ENCODE measurements at places on chromosomes 6 and 20.

GRCh38 chr20:63067721-63068560 lies 61.2 kb upstream of the BHLHE23 start:
- DNase-seq = no peak

DNA sequence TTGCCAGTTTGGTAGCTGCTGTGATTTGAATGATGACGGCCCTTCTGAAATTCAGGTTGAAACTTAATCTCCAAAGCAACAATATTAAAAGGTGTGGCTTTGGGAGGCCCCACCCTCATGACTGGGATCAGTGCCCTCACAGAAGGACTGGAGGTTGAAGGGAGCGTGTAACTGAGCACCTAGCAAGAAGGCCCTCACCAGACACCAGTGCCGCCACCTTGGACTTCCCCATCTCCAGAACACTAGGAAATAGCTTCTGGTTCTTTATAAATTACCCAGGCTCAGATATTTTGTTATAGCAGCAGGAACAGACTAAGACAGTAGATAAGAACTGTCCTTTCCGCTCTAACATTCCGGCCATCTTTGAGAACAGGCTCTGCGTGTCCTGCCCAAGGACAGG lies 243.1 kb downstream of the DLL1 start:
- no peak for DNase-seq

- DNase-seq = no peak
These were observed 14.9 kb downstream of the COL21A1 start for GRCh38 chr6:56232436-56232835.

- DNase-seq = no peak
These were observed 48.0 kb downstream of the MUC22 start for GRCh38 chr6:31058128-31058894.

- no peak for DNase-seq
These were observed 356.1 kb downstream of the CBLN4 start for GRCh38 chr20:55649254-55649653.

- no peak for DNase-seq
These were observed 1.4 kb downstream of the BMP6 start for GRCh38 chr6:7727086-7727945.

DNA sequence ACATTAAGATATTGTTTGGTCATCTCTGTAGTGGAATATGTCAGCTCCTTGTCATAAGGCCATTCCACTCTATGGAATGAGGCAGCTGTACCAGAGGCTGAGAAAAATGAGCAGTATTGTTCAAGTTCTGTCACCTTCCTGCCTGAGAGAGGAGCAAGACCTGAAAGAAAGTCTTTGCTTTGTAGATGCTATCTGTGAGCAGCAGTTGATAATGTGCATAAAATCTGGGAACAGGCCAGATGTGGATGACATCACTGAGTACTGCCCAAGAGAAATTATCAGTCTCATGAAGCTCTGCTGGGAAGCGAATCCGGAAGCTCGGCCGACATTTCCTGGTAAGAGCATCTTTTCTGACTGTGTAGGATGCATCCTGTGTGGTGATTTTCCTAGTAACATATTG lies 16.8 kb downstream of the RIPK1 start:
- DNase-seq = no peak

DNA sequence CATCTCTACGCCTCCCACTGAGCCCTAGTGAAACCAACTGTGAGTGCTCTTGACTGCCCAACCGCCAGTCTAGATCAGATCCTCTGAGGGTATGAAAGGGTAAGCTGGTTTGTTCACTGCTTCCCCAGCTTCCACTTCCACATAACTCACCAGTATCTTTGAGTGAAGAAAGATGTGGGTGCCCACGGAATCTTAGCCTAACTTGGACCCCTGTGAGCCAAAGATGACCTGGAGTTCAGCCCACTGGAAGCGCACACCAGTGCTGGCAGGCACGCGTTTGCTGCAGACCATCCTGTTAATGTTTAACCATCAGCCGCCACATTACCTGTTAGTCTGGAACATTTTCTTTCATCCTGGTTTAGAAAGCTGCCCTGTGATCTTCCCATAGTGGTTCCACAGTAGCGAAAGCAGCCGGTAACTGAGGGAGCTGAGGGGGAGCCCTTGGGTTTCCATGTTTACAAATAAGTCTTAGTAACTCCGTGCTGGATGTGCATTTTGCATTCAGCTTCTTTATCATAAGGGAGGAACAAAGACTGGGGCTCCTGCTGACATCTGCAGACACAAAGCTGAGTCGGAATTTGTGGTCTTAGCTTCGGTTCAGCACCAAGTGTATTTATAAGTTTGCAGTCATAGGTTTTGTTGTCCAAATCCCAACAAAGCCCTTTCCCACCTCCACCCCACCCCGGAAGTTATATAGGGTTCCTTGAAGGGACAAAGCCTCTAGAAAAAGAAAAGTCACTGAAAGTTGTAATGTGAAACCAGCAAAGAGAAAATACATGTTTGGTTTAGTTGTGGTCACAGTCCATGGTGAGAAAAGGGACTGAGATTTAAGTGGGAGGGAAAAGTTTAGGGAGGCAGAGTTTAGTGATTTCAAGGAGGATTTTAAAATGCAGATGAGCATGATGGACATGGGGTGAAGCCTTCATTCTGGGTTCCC lies 71.0 kb downstream of the SSR1 start:
- DNase-seq = no peak

DNA sequence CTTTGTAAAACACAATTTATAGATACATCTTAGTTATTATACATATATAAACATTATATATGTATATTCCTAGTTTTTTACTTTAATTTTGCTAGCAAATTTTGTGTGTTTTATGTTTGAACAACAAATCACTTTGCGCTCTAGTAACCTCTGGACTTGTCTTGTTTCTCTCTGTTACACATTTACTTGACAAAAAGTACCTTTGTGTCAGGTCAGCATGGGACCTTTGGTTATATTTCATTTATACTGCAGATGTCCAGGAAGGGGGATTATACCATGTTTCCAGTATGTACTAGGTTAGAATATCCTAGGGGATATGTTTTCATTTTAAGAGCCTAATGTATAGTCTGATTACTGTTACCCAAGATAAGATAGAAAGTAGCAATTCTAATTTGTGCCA lies 28.5 kb upstream of the ELOVL5 start:
- DNase-seq = no peak

DNA sequence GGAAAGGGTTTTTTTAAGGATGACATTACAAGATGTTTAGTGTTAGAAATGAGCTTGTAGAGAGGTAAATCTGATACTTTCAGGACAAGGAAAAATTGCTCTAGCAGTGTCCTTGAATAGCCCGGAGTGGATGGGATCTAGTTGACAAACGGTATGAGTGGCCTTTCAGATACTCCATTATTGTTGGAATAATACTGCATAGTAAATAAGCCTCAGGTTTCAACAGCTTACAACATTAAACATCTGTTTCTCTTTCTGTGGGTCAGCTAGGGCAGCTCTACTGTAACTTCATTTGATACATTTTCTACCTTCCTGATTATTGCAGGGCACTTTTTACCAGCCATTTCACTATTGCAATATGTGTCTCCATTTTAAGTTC lies 118.0 kb downstream of the B3GAT2 start:
- no peak for DNase-seq

DNA sequence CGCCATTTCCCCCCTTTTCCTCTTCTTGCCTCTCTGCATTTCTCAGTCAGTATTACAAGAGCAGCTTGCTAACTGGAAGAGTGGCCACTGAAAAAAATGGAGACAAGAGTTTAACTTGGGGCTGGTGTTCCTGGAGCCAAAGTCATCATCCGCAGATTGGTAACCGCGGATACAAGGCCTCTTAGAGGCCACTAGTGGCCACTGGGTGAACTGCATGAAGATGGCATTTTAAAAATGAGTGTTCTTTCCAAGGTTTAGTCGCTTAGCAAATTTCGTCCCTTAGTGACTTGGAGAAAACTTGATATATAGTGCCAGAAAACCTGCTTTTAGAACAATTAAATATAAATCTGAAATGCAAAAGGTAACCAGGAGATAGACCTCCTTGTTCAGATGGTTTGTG lies 4.8 kb downstream of the F13A1 start:
- no peak for DNase-seq

GRCh38 chr6:13274707-13275434 lies 53.5 kb downstream of the TBC1D7 start:
- no peak for DNase-seq

- DNase-seq = no peak
These were observed 43.7 kb downstream of the TM9SF4 start for GRCh38 chr20:32153156-32153665.

DNA sequence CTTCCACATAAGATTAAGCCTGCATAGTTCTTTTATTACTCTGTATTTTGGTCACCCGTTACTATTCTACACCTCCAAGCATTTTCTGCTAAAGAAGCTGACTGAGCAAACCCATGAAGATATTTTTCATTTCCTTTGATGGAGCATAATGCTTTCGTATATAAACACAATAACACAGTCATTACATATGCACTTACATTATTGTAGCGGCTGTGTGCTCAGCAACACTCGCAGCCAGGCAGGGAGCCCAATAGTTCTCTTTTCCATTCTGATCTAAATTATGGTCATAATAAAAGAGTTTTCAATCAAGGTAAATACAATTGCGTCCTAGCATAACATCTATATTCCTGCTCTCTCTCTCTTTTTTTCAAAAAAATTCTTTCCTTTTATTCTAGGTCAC lies 69.6 kb upstream of the TFB1M start:
- no peak for DNase-seq

DNA sequence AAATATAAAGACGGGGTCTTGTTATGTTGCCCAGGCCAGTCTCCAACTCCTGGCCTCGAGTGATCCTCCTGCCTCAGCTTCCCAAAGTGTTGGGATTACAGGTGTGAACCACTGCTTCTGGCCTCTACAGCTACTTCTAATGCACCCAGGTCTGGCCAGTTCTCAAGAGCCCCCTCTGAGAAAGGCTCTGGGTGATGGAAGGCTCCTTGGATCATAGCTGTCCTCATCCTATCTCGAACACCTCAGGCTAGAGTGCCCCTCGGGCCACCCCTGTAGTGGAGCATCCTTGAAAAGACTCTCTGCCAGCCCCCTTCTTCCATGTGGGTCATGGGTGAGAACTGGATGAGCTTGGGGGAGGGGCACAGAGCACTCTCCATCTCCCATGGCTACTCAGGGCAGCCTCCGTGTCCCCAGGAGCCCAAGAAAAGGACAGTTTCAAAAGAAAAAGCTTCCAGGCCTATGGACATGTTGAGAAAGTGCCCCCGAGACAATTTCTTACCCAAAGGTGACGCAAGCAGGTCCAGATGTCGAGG lies 714 bp upstream of the MYLK2 start:
- DNase-seq = no peak

DNA sequence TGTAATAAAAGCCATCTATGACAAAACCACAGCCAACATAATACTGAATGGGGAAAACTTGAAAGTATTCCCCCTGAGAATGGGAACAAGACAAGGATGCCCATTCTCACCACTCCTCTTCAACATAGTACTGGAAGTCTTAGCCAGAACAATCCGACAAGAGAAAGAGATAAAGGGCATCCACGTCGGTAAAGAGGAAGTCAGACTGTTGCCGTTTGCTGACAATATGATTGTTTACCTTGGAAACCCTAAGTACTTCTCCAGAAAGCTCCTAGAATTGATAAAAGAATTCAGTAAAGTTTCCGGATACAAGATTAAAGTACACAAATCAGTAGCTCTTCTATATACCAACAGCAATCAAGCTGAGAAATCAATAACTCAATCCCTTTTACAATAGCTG lies 14.0 kb upstream of the RUNX2 start:
- DNase-seq = no peak

DNA sequence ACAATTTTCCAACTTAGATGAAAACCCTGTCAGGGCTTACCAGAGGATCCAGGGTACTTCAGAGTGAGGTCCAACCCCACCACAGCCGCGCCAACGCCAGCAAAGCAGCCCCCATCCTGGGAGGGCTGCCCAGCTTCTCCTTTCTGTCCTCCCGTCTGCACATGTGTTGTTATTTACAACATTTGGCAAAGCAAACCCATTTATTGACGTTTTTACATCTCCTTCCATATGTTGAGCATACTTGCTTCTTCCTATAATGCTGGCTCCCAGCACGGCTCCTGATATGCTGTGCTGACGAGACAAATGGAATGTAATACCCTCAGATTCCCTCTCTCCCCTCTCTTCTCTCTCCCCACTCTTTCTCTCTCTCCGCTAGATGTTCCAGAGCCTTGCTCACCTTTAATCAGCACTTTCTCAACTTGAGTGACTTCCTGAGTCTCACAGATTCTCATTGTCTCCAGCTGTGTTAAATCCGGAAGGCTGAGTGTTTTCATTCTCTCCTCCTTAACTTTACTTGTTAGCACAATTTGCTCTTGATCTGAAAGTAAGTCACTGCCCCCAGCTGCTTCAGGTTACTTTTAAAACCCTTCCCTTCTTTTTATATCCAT lies 22.7 kb downstream of the RCAN2 start:
- DNase-seq = no peak

- no peak for DNase-seq
These were observed 32.4 kb upstream of the TCP11 start for GRCh38 chr6:35173427-35174087.

- DNase-seq = no peak
These were observed 38.7 kb downstream of the STK38 start for GRCh38 chr6:36508532-36508931.

DNA sequence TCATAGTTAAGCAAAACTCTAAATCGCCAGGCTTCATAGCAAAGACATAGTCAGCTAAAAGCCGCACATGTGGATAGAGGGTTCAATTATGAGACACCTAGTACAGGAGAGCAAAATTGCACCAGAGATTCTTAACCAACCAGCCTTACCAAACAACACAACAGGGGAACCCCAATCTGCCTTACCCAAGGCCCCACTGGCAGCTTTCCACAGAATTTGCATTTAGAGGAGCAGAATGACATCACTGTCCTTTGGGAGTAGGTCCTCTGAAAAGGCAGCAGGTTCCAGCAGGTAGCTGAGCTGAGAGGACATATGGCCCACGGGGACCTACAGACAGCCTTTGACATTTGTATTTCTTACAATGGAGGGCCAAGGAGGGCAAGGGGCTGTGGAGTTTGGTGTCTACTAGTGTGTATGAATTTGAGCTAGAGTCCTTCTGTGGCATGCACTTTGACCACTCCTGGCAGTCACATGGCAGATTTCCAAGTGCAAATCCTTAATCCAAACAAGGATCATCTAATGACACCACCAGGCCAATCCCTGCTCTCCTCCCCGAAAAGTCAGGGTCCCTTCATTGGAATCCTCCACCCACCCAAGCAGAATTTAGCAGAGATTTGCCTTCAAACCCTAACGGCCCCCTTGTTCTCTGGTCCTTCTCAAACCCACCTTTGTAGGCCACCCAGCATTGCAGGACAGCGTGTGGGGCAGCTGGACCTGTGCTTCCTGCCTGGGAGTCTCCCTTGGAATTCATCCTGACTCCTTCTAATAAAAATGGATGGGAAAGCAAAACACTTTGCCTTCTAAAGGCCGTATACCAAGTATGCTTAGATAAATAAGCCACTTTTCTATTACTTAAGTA lies 171.2 kb upstream of the SUPT3H start:
- no peak for DNase-seq

GRCh38 chr6:109034526-109034925 lies 60.1 kb downstream of the SESN1 start:
- DNase-seq = no peak

- DNase-seq = no peak
These were observed 711 bp upstream of the SIRT5 start for GRCh38 chr6:13573669-13574110.

DNA sequence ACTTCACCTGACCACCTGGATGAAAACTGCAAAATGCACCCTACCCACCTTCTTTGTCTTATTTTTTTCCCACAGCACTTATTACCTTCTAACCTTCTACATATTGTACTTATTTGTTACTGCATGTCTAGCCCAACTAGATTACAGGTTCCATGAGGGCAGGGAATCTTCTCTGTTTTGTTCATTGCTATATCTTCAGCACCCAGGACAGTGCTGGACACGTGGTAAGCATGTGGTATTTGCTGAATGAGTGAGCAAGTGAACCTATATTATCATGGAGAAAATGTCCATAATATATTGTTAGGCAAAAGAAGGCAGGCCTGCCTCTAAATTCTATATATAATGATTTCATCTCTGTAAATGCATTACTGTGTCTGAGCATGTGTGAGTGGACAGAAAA lies 107.0 kb downstream of the TRERF1 start:
- no peak for DNase-seq

Measured in stimulated activated CD8-positive, alpha-beta memory T cell treated with anti-CD3 and anti-CD28 coated beads, Interleukin-15, amount 100 ng/mL, for 24 hours (primary cell).